ENCODE measurements at places on chromosomes 13 and 19.

- DNase-seq: no peak
These were observed 46.1 kb downstream of the HSPH1 start for GRCh38 chr13:31115616-31116015.

GRCh38 chr19:48648134-48648533, 2.1 kb upstream of the CA11 start:
- no peak for DNase-seq

DNA sequence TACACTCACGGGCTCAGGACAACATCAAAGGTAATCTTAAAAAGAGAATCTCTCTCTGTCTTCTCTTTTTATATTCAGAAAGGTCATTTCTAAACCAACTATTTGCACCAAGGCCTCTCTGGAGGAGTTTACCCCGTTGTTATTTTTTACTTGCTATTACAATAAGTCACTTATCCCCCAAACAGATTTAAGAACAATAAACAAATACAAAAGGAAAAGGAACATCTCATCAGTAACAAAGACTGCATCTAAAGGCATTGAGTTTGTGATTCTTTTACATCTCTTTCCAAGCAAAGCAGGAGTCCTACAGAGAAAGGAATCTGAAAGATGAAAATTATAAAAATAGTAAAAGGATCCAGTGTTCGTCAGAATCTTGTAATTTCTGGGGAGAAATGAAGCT, 75.4 kb downstream of the GGACT start:
- DNase-seq: no peak

DNA sequence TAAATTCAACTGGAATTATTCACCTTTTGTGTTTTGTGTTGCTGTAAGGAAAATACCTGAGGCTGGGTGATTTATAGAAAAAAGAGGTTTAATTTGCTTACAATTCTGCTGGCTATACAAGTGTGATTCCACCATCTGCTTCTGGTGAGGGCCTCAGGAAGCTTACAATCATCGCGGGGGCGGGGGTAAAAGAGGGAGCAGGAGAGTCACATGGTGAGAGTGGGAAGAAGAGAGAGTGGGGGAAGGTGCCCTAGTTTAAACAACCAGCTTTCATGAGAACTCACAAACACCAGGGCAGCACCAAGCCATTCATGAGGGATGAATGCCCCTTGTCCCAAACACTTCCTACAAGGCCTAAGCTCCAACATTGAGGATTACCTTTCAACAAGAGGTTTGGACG, 760.7 kb upstream of the PCDH9 start:
- DNase-seq: no peak

DNA sequence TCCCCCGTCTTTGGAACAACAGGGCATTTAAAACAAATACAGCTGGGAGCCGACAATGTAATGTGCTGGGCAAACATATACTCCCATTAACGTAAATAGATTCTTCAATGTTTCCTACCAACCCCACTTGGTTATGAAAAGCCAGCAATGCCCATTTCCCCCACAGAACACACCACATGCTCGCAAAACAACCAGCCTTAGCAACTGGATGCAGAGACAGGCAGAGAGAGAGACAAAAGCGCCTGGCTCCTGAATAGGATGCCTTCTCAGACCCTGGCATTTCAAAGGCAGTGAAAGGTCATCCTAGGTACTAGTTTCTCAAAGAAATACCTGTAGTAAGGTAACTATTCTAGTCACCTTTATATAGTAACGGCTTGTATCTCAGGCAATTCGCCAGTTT, 462.9 kb downstream of the ITGBL1 start:
- no peak for DNase-seq

GRCh38 chr19:54949412-54949811, 2.1 kb upstream of the NLRP7 start:
- DNase-seq: no peak

DNA sequence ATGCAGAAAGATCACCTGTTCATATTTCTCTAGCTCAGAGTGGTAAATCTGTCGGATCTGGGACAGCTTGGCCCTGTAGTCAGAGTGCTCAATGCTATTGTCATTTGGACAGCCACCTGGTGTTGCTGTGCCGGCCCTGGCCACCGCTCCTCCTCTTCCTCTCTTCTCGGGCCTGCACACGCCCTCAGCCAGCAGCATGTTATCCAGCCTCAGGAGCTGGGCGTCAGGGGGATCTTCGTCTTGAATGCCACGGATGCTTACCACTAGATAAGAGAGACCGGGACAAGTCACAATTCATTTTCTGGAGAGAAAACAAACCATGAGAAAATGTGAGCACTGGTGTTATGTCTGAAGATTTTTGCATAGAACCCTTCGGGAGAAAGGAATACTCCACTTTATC, 32.5 kb downstream of the CILP2 start:
- no peak for DNase-seq

DNA sequence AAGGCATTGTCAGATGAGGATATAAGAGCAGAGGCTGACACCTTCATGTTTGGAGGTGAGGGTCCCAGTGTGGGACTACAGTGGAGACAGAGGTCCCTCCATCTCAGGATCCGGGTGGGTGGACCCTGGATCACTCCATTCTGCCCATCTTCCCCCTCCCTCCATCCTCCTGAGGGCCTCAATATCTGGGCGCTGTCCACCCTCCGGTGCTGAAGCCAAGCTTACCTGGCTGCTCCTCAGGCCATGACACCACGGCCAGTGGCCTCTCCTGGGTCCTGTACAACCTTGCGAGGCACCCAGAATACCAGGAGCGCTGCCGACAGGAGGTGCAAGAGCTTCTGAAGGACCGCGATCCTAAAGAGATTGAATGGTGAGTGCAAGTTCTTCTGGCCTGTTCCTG, 11.9 kb downstream of the CYP4F12 start:
- no peak for DNase-seq

- DNase-seq: peak; percentile 27
These were observed 15.7 kb upstream of the SCEL start for GRCh38 chr13:77519808-77520207.

- DNase-seq: no peak
These were observed 8.3 kb downstream of the IFNL3 start for GRCh38 chr19:39236527-39236926.

DNA sequence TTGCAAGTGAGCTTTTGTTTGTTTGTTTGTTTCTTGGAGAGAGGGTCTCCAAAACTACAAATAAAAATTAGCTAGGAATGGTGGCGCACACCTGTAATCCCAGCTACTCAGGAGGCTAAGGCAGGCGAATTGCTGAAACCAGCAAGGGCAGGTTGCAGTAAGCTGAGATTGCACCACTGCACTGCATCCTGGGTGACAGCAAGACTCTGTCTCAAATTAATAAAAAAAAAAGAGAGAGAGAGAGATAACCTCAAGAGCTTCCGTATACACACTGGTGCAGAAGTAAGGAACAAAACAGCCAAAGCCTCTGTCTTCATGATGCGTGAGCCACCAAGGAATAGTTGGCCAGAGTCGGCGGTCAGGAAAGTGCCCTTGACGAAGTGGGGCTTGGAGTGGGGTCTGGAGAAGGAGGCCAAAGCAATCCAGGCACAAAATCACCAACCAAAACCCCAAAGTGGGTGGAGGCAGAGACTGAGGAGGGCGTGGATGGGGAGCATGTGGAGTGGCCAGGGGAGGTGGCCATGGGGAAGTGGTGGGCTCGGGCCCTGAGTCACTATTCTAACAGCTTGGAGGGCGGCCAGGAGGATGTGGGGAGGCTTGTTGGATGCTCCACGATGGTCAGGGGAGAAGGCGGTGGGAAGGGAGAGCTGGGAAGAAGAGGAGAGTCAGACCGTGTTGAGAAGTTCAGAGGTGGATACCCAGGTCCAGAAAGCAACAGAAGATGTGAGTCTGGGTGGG, 21.2 kb upstream of the TOMM40 start:
- peak; percentile 44 for DNase-seq

GRCh38 chr19:51772977-51773376, 12.0 kb downstream of the FPR2 start:
- no peak for DNase-seq

- peak; percentile 93 for DNase-seq
These were observed 3.4 kb downstream of the ITGBL1 start for GRCh38 chr13:101455863-101456262.

- DNase-seq: no peak
These were observed 8.9 kb upstream of the WBP4 start for GRCh38 chr13:41052441-41052840.

DNA sequence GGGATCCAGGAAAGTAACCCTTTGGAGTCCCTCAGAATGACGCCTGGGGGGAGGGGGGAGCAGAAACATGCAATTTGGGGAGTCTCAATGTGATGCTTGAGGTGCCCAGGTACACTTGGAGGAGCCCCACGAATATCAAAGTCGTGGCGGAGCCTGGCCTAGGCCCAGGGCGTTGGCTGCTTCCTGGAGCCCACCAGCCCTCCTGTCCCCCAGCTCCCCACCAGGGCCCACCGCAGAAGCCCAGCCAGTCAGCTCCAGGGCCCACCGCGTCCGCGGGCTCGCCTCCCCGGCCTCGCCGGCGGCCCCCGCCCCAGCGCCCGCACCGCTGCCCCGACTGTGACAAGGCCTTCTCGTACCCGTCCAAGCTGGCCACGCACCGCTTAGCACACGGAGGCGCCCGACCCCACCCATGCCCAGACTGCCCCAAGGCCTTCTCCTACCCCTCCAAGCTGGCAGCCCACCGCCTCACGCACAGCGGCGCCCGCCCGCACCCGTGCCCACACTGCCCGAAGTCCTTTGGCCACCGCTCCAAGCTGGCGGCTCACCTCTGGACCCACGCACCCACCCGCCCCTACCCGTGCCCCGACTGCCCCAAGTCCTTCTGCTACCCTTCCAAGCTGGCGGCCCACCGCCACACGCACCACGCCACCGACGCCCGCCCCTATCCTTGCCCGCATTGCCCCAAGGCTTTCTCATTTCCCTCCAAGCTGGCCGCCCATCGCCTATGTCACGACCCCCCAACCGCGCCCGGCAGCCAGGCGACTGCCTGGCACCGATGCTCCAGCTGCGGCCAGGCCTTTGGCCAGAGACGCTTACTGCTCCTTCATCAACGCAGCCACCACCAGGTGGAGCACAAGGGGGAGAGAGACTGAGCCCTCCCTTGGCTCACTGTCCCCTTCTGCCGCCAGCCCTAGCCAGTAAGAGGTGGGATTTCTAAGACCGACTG, 2.1 kb downstream of the ZNF575 start:
- no peak for DNase-seq

DNA sequence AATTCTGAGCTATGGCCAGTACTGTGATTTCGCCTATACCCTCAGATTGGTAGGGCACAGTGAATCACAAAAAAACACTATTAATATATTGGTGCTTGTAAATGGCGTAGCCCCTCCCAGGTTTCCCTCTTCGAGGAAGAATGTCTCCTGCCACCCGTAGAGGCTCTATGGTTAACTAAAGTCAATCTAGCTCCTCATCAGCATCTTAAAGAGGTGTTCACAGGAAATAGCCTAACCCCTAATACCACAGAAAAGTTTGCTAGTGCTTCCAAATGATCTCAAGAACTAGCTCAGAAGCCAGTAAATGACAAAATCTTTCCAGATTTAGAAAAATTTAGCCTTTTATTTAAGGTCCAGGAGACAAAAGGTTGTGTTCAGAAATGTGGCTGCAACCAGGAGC, 56.3 kb upstream of the DCT start:
- DNase-seq: no peak

DNA sequence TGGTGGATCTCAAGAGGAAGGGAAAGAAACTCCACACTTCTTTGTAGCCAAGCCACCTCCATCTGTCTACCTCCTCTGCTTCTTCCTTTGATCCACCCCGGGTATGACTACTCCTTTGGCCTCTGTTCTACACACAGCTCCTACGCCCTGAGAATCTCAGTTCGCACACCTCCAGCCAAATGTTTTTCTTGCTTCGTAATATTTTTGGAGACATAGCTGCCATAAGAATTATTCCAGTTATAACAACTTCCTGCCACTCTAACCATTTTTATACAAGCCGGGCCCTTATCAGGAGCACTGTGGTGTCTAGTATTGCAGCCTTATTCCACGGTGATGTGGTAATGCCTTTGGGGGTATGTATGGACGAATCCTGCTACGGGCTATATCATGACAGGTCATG, 126.7 kb downstream of the STARD13 start:
- no peak for DNase-seq

- DNase-seq: no peak
These were observed 6.0 kb downstream of the MIR17HG start for GRCh38 chr13:91353494-91353893.

DNA sequence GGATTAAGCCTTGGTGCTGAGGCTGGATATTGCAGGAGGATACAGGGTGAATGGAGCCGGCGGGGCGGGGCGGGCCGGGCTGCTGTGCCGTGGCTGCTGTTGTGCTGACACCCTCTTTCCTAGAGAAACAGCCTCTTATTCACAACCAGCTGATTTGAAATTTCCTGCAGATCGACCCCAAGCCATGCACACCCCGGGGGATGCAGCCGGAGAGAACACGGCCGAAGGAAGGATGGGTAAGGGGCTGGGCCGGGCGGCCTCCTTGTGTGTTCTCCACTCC, 11.1 kb downstream of the DAZAP1 start:
- DNase-seq: no peak

DNA sequence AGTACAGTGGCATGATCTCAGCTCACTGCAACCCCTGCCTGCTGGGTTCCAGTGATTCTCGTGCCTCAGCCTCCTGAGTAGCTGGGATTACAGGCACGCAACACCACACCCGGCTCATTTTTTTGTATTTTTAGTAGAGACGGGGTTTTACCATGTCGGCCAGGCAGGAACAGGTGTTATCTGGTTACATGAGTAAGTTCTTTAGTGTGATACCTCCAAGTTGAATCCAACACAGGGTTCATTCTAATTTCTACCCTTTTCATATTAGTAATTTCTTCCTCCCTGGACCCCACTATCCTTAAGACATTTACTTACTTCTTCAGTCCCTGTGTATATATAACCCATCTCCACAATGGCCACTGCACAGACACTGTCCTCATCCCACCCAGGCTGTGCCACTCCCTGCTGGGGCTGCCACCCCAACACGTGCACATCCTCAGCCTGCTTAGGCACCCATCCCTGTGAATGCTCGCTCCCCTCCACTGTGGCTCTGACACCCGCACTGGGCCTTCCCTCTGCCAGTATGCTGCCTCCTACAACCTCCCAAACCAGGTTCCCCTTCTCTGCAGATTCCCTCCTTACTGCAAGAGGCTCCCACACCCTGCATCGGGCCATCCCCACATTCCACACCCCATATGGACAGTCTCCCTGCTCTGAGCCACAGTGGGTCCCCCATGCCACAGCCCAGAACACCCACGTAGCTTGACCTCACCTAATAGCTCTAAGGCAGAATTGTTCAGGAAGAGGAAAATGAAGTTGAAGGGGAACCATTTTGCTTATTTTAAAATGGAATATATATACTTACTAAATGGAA, 147.1 kb downstream of the TBC1D4 start:
- no peak for DNase-seq

GRCh38 chr19:4556597-4557127, 2.8 kb downstream of the SEMA6B start:
- peak; percentile 38 for DNase-seq

- no peak for DNase-seq
These were observed 372.1 kb downstream of the LIG4 start for GRCh38 chr13:107843281-107843680.

GRCh38 chr13:87941226-87941625, 270.1 kb downstream of the SLITRK5 start:
- DNase-seq: no peak

GRCh38 chr19:3599776-3600187, 6.9 kb downstream of the TBXA2R start:
- no peak for DNase-seq
